KG1 (cell line): ENCODE measurements at places on chromosomes 5 and 9.

GRCh38 chr9:4657426-4658159, 4.5 kb upstream of the PLPP6 start:
- DNase-seq, result no peak

DNA sequence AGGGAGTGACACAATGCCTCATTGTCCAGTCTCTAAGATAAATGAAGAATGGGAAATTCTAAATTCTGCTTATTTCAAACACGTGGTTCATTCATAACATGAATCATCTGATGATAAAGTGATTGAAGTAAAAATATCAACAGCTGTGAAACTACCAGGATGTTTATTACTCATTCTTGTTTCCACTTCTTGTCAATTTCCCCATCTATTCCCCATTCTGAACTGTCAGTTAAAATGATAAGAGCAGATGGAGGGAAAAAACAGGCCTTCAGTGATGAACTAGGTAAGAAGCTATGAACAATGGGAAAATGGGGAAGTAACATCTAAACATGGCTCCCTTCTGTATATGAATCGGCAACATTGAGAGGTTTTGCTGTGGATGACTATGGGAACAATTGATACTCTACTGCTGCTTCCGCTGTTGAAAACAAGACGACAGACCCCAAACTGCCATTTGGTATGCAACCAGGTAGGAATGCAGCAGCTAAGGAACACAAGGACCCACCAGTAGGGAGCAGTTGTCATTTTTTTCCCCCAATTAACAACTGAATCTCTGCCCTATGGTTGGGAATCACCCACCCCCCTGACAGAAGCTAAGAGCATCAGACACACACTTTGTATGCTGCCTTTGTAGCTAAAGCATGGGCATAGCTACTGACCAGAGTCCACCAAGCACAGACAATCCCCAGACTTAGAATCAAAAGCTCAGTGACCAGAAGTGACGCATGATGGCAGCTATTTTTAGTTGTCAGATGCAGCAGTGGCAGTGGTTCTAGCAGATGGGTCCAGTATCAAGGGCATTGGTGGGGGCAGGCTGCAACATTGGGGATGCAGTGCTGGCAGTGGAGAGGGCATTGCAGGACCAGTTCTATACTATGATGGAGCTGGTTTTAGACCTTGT, 52.9 kb upstream of the ZNF366 start:
- no peak for DNase-seq

GRCh38 chr5:73998489-73998888, 372.5 kb downstream of the ARHGEF28 start:
- DNase-seq, result no peak

DNA sequence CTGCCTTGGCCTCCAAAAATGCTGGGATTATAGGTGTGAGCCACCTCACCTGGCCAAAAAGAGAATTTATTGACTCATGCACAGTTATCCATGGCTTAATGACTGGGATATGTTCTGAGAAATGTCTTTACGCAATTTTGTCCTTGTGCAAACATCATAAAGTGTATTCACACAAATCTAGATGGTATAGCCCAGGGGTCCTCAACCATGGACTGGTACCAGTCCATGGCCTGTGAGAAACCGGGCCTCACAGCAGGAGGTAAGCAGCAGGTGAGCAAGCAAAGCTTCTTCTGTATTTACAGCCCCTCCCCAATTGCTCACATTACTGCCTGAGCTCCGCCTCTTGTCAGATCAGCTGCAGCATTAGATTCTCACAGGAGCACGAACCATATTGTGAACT, 12.4 kb upstream of the SIL1 start:
- no peak for DNase-seq

DNA sequence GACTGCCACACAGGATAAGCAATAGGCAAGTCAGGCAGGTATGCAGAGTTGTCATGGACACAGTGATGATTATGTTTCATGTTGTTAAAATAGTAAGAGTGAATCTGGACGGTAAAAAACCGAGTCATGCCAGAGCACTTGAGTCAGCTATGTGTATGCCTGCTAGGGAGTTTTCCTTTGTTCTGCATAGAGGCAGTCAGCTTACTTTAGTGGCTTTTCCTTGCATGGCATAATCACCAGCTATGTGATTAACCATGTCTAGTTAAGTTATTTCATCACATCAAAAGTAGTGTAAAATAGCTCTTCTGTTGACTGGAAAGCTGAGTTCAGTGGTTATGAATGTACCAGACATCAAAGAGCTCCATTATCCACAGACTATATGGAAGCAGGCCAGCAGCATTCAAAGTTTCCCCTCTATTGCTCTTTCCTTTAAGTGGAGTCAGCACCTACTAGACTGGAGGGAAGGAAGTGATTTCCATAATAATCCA, 989.8 kb downstream of the TLE1 start:
- DNase-seq, result no peak

DNA sequence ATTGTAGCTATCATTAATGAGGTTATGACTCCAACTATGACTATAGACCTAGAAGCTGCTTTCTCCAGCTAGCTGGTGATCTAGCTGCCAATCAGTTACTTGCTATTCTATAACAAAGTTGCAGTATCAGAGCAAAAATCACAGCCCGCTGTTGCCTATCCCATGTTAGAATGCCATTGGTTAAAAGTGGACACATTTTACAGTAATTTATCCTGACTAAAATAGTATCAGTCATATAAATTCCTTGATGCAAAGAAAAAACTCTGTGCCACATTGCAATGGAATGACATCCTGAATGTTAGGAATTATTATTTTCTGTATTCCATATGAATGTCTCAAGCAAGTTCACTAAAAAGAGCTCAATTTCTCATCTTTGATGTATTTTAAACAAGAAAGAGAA, 626.5 kb downstream of the PDE4D start:
- no peak for DNase-seq

DNA sequence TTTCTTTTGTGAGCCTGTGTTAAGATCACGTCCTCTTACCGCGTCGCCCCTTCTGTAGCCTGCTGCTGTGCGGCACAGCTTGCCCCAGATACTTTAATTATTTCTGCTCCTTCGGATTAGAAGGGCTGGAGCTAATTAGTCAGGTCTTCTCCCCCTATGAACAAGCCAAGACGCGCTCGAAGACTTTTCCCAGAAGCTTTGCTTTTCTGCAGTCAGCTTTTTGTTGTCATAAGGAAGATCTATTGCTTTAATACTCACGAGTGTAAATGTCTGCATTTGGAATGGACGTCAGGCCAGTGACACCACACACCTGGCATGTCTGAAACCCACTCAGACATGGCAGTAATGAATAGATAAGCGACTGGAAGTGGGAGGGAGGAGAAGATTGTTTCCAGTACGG, 37.0 kb downstream of the PRUNE2 start:
- no peak for DNase-seq

DNA sequence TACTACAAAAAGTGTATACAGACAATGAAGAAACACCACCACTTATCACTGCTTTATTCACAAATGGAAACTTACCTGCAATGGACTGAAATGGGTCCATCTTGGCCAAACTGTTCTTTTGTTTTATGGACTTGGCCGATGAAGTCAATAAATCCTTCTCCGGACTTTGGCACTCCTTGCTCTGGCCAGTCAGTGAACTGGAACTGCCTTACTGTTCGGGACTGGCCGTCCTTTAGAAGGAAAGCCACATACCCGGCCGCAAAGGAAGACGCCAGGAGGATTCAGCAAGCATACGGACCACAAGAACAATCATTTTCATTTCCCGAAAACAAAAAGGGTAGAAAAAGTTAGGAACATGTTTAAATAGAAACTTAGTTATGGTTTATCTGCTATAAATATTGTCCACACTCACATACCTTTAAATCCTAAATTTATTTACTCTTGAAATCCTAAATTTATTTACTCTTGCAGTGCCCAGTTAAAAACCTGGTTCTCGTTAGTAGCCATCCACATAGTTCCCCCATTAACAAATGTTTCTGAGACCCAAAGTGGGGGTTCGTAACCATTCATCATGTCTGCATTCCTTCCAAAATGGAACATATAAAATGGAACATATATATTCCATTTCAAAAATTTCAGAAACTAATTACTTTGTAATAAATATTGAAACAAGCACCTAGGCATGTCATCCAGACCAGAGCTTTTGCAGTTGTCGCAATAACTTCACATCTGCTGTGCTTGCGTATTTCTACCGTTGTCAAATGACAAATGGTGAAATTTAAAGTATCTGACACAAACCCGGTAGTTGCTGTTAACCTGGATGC, 532.1 kb upstream of the DMAC1 start:
- no peak for DNase-seq

DNA sequence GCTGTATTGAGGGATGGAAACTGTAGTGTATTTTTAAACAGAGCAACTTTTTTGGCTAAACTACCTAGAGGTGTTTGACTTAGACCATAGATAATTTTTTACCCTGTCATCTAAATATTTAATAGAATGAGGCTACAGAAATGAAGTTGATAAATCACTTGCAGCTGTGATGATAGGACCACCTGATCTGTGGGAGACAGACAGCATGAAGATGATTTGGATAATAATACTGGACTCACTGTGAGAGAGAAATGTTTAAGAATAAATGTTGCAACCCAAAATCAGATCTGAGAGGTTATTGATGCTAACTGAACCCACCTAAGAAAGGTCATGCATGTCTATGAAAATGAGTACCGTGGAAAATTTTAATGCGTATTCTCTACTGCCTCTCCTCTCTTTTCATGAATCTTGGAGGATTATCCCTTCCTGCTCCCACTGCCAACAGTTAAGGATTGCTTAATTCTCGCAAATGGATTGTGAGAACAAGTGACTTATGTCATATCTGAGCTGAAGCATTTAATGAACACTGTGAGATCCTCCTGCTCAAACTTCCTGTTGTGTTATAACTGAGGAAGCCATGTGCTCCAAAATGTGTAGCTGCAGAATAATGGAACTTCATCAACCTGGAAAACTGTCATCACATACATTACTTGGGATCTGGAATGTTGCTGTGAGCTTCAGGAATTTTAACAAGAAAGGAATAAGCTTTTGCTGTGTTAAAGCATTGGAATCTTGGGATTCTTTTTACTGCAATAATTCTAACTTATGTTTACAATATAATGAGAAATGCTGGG, 617.9 kb upstream of the CDH18 start:
- no peak for DNase-seq

DNA sequence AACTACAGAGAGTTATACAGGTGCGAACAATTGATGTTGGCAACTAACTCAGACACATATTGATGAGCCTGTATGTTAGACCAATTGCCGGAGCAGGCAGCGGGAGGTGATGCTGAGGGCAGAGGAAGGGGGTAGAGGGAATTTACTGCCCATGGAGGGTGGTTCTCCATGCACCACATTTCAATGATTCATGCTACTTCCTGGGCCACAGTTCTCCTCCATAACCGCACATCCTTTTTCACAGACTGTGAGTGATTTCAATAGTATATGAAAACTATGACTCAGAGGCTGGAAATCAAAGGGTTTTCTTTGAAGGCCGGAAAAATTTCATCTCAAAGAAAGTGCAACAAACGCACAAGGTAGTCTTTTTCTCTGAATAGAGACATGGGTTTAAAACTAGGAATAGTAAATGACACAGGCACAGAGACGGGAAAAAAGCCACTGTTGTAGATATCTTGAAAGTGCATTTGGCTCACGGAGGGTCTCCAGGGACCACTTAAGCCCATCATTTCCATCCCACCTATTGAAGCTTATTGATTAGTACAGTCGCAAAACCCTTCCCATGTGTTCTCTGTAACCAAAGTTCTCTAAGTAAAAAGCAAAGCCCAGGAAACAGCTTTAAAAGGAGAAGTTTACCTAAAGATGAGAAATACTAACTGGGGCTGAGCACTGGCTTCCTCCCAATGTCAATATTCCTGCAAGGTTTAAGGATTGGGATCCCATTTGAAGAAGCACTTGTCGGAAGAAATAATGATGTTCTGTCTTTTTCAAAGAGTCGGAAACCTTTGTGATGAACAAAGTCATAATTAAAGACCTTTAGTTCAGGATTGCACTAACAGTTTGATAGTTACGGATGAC, 28.0 kb upstream of the ADAM19 start:
- peak; percentile 7 for DNase-seq

DNA sequence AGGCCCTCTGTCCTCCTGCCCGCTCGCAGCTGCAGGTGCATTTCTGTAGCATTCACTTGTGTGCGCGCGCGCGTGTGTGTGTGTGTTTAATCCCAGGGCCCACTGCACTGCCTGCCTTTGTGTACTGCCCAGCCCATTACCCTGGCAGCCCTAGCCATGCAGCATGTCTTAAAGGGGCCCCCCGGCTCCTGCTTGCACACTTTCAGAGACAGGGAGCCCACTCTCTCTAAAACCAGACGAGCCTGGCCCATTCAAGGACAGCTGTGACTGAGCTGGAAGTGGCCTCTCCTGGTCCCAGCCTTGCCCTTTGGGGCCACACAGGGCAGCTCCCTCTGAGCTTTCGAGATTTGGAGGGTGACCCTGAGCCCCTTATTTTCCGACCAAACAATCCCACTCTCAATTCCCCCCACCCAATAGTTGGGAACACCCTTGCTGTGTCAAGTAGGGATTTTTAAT, 98.9 kb downstream of the DAB2IP start:
- no peak for DNase-seq

DNA sequence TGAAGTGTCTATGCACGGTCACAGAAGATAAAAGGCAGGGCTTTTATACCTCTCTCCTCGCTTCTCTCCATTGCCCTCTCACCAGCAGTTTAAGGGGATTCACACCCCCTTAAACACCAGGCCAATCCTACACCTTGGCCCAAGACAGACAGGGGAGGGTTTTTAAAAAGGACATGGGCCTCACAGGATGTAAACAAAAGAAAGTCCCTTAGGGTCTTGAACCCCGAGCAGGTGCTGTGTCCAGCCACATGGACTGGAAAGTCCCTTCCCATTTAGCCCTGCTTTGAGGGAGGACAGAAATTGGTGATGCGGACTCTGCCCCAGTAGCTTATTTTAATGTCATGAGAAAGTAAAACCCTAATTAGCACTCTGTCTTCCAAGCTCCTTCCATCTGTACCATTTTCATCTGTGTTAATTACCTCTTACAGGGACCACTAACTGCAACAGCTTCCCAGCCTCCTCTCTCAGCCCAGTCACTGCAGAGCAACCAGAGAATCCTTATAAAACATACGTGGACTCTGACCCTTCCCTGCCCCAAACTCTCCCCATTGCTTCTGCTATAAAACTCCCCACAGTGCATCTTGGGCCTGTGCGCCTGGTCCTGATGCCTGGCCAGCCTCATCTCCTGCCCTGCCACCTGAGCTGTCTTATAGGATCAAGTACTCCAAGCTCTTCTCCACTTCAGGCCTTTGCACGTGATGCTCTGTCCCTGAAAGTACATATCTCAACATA, 16.7 kb downstream of the WHRN start:
- DNase-seq, result no peak

- no peak for DNase-seq
Observed at GRCh38 chr9:109889456-109889855, 109.5 kb downstream of the PALM2AKAP2 start.
